ENCODE measurements at places on chromosomes 3 and 15. TPM values are rescaled to one million over a fixed set of nuclear protein-coding genes. Genes with fewer than 3 reads are reported as not detected.
A peak's percentile ranks its signal among the peaks of the same experiment; 100 is the strongest.

Gene RTP1
- total RNA-seq: 5.6 TPM

GRCh38 chr3:197189623-197190022 lies 108.8 kb downstream of the DLG1 start:
- no peak overlapping the region for H3K4me3 ChIP-seq
- peaks cover 18% of the 10 kb centered on the region for H3K4me1 ChIP-seq
- H3K27ac ChIP-seq: no peak overlapping the region
- no peaks in the 10 kb centered on the region for H3K27me3 ChIP-seq

DNA sequence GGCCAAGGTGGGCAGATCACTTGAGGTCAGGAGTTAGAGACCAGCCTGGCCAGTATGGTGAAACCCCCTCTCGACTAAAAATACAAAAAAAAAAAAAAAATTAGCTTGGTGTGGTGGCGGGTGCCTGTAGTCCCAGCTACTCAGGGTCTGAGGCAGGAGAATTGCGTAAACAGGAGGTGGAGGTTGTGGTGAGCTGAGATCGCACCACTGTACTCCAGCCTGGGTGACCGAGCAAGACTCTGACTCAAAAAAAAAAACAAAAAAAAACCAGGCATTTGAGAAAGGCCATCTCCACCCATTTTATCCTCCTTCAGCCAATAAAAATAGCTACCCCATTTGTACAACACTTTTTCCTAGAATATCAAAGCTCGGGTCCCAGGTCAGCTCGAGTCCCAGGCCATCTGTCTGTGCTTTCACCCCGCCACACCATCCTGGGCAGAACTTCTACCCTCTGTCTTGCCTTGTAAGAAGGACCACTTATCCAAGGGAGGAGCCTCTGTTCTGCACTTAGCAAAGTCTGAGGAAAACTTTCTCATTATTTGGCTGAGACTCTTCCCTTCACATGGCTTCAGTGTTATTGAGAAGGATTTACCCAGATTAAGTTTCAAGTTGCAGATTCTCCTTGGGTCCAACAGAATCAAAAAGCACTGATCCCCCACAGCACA lies 99.1 kb downstream of the MESD start:
- DNase-seq: no peak
- H3K27me3 ChIP-seq: peaks cover 3% of the 10 kb centered on the region
- H3K4me1 ChIP-seq: peaks cover 25% of the 10 kb centered on the region
- H3K36me3 ChIP-seq: peaks cover 3% of the 10 kb centered on the region
- H3K27ac ChIP-seq: peak overlapping the region; percentile 67

Gene UROC1
- not detected for total RNA-seq

All from WTC11 (cell line).